ENCODE measurements at places on chromosomes 6 and 20.

GRCh38 chr6:117829594-117830319, 77.3 kb upstream of the SLC35F1 start:
- DNase-seq: no peak

DNA sequence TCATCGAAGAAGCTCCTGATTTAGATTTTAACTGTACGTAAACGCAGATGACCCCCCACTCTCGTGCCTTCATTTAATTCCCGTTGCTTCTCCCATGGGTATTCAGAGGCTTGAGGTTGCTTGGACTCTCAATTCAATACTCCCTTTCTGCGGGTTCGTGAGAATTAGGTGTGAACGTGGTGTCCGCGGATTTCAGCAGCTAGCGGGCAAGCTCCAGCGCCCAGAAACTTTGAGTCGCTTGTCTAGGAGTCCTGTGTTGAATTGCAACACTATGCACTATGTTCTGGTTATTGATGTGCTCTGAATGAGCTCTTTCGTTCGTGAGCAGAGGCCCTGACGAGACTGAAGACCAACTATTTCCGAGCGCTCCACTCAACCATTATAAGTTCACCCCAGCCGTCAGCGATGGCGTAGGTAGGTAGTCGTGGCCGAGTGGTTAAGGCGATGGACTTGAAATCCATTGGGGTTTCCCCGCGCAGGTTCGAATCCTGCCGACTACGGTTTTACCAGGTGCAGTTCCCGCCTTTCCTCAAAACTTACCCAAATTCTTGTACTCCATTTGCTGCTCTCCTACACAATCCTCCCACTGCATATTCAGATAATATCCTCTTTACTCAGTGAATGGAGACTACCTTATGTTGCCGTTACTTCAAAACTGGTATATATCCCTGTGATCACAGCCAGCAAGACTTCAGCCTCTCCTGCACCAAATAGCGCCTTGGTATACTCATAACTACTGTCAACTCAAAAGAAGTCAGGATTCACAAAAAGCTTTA, 72.6 kb upstream of the ZNF184 start:
- DNase-seq: no peak

DNA sequence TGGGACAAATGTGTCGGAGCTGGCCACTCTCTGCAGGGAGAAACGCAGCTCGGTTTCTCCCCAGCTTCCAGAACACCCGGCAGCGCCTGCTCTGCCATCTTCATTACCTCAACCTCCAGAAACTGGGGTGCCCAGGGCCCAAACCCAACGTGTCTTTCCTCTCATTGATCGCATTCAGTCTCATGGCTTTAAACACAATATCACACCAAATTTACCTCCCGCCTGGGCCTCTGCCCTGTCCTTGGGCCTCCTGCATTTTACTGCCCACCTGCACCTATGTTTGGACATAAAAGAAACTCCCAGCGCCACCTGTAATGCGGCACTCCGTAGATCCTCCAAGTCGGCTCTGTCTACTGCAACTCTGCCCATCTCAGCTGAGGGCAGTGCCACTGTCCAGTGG, 22.2 kb downstream of the SERPINB6 start:
- no peak for DNase-seq

GRCh38 chr20:17556837-17557674, 12.8 kb upstream of the DSTN start:
- no peak for DNase-seq

GRCh38 chr6:93105907-93106306, 313.5 kb downstream of the EPHA7 start:
- no peak for DNase-seq

DNA sequence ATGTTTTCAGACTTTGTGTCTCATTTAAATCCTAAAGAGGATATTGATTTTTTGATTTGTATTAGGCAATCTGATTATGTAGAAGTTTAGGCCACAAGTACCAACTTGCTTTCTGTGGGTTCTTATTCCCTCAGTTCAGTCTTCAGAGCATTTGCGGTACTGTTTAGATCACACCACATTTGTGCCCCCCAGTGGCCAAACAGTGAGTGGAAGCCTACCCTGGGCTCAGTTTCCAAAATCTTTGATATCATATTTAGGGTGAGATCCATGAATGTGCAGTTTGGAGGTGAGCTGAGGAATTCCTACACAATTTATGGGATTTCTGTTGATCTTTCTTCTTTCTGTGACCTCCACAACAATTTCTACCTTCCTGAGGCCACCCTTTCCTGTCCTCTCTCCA, 92.3 kb upstream of the FUT9 start:
- DNase-seq: no peak

- DNase-seq: no peak
Measured at GRCh38 chr20:4017051-4017712, 1.8 kb upstream of the RNF24 start.

DNA sequence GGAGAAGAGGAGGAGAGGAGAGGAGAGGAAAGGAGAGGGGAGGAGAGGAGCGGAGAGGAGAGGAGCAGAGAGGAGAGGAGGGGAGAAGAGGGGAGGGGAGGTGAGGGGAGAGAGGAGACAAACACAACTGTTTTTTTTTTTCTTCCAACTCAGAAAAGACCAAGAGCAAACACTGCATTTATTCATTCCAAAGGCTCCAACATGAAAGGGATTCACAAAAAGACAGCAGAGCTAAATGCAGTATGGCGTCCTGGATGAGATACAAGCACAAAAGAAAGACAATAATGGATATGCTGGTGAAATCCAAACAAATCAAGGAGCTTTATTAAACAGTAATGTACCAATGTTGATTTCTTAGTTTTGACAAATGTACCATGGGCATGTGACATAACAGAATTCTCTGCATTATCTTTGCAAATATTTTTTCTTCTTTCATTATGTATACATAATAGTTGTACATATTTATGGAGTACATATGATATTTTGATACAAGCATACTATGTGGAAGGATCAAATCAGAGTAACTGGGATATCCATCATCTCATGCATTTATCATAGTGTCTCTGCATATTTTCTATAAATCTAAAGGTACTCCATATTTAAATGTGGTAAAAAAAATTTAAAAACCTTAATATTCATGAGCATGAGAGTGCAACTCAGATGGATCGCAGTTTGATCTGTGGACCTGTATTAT, 204.6 kb downstream of the CBLN4 start:
- no peak for DNase-seq

- DNase-seq: no peak
Measured at GRCh38 chr20:19019734-19020364, 192.6 kb upstream of the SLC24A3 start.

DNA sequence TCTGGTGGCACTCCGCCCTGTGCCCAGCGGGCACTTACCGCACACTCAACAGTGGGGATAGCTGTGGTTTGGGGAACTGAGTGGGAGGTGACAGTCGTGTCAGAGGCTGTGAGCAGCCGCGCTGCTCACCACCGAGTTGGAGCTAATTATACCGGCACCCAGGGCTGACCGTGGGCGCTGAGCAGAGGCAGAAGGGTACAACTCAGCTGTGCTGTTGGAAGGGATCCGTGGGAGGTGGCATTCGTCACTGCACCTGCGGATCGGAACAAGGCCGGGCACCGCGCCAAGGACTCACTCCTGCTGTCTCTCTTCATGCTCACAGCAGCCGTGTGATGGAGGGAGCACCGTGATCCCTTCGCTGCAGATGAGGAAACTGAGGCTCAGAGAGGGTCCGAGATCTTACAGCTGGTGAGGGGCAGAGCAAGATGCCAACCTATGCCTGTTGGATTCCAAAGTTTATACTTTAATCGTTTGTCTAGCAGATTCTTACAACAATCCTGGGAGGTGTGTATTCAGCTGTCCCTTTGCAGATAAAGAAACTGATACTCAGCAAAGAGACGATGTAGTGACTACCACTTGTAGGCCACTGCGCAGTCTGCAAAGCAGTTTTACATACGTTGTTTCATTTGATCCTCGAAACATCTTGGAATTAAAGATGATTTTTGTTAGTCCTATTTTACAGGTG, 713 bp upstream of the ELMO2 start:
- DNase-seq: peak; percentile 89

DNA sequence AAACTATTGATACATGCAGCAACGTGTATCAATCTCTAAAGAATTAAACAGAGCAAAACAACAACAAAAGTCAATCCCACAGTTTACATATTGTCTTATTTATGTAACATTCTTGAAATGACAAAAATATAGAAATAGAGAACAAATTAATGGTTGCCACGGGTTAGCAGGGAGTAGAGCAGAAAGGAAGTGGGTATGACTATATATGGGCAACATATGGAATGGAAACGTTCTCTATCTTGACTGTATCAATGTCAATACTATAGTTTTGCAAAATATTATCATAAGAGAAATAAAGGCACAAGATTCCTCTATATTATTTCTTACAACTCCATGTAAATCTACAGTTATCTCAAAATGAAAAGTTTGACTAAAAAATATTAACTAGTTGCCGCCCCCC, 12.8 kb downstream of the AK9 start:
- no peak for DNase-seq

GRCh38 chr20:20370094-20370575, 2.2 kb downstream of the INSM1 start:
- no peak for DNase-seq

- DNase-seq: no peak
Measured at GRCh38 chr6:166355552-166355951, 13.2 kb upstream of the SFT2D1 start.

DNA sequence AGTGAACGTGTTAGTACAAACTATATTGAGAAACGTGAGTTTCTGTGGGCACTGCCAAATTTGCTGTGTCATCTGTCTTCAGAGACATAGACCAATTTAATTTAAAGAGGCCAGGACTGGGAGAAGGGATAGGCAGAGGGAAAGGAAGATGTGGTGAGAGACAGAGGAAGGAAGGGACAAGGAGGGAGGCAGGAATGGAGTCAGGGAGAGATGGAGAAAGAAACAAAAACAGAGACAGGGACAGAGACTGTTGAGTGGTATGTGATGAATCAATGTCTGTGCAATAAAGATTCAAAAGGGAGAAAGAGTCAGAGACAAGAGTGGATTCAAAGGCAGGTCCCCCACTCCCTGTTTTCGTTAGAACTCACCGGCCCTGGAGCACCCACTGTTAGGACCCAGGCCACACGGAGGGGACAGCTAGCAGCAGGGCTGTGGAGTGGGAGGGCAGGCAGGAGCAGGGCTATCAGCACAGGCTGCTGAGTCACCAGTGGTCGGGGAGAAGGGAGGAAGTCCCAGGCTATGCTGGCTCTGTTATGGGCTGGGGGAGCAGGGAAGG, 51.6 kb upstream of the CHD6 start:
- no peak for DNase-seq

DNA sequence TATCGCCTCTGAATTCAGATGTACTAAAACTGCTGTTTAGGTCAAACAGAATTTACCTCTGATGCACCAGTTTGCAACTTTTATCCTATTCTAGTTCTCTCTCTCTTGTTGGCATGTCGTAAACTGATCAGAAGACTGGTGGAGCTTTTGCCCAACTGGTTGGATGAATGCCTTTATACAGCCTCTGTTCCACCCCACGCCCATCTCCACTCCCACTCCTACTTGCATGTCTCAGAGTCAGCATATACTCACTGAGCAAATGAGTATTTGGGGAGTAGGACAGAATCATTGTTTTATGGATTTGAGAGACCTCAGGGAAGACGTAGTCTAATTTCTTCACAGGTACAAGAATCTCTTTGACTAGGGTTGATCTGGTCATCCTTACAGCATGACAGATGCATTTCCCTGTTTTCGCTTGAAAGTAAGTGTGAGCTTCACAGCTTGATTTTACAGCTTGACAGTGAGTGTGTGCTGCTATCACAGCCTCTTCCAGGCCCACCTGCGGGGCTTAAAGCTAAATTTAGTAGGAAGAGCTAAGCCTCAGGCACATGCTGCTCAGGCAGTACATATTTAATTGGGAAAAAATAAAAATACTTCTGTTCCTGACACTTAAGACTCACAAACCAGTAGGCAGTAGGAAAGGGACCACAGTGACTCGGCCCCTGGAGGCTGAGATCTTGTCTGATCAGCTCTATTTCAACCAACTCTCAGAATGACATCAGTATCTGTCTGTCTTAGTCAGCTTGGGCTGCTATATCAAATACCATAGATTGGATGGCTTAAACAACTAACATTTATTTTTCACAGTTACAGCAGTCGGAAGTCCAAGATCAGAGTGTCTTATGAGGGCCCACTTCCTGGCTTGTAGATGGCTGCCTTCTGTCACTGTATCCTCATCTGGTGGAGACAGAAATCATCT, 30.4 kb downstream of the TRMT6 start:
- DNase-seq: no peak

DNA sequence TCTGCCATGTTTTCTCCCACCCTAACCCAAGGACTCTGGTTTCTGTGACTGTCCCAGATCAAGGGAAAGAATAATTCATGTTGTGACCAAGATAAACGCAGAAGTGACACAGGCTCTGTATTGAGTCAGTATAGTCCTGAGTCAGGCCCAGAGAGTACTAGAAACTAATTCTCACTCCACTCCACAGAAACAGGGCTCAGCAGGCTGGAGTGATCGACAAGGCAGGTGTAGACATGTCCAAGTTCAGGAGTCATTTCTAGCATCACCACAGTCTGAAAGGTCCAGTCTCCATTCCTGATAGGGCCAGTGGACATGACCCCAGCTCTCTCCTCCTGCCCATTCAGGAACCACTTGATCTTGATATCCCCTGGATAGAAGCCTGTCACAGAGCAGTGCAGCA, 2.7 kb downstream of the HLA-DOB start:
- no peak for DNase-seq

GRCh38 chr6:65706436-65706835, 590 bp downstream of the EYS start:
- DNase-seq: no peak

- DNase-seq: no peak
Measured at GRCh38 chr6:5811997-5812396, 194.7 kb downstream of the NRN1 start.

GRCh38 chr6:170150590-170150945, 140.3 kb downstream of the DLL1 start:
- no peak for DNase-seq

GRCh38 chr6:13336553-13336952, 8.2 kb upstream of the TBC1D7 start:
- DNase-seq: peak; percentile 84

DNA sequence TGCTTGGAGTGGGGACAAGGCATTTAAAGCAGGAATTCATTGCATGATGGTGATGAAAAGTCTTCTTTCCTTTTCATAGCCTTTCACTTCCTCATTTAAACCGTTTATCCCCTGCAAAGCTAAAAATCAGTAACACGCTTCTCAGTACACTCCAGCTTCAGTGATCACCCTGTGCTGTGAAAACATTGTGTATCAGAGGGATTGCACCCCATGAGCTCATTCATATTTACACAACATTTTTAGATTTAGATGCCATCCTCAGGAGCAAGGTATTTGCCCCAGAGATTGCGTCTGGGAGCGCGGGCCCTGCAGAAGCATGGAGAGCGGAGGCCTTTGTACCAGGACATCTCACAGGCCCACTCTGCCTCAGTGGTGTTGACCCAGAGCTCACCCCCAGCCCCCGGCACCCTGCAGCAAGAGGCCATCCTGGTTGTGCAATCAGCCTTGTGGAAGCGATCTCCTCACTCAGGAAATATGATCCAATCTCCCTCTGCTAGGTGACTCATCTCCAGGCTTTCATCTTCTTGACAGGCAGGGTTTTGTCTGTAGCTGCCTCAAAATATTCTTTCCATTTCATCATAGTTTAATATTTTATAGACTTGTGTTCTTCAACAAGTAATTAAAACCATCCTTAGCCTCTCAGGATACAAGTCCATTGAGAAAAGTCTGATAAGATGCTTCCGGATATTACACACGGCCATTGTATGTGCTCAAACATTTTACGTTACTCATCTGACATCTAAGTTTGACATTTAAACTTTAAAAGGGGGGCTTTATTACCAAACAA, 38.9 kb upstream of the THBS2 start:
- DNase-seq: no peak

GRCh38 chr20:38372806-38373205, 26.5 kb downstream of the LBP start:
- no peak for DNase-seq

- no peak for DNase-seq
Measured at GRCh38 chr6:38476888-38477287, 162.8 kb downstream of the BTBD9 start.

Measured in CD4-positive, alpha-beta T cell (primary cell).